ENCODE measurements at places on chromosomes 2 and 18.

- no peak for DNase-seq
These were observed 435.4 kb downstream of the SETBP1 start for GRCh38 chr18:45116116-45116515.

GRCh38 chr18:75456199-75456631 lies 28.7 kb upstream of the SMIM21 start:
- peak; percentile 23 for DNase-seq

DNA sequence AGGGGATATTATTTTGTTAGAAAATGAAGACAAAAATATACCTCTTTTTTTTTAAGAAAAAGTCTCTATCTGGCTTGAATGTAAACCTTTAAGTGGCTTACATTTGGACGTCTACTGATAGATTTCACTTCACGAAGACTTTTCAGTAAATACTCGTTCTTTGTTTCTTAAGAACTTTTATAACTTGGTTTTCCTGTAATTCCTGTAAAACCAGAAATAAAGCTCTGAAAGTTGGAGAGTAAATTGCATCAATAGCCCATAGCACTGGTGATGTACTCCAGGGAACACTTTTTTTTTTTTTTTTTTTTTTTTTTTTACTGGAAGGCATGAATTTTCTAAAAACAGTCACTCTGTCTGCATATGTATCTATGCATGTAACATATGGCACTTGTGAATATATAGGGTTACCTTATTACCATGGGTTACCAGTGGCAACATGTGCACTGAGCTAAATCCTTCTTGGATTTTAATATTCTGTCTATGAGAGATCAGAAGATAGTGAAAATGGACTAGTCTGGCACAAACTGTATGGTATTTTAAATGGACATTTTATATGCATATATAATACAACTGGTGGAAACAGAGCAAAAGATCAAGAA lies 309.2 kb upstream of the TCF4 start:
- DNase-seq, result no peak

DNA sequence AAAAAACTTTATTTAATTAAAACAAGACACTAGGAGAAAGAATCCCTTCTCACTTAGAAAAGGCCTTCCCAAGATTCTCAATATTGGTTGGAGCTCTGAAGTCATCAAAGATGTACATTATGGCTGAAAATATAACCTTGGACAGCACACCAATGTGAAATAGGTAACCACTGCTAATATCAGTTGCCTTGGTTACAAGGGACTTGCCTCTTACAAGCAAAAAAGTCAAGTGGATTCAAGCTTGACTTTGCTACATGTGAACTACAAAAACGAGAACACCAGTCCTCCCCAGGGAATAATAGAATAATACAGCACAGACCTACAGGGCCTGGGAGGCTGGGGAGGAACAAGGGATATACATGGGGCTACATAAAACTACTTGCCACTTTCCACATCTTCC lies 46.1 kb downstream of the NABP1 start:
- DNase-seq, result no peak

DNA sequence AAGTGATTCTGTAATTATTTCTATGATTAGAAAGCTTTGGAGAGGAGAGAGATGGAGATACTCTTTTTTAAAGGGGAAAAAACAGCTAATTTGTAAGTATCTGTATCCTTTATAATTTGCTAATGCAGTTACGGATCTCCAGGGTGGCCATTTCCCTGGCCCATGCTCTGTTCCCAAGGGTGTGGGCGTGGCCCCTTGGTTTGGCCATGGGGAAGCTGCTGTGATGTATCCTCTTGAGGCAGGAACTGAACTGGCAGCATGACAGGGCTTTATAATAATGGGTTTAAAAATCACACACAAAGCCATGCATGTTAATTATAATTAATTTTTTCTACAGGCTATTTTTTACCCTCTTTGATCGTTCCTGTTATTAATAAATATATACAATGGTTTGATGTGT lies 27.0 kb downstream of the TRAPPC12 start:
- DNase-seq, result no peak

DNA sequence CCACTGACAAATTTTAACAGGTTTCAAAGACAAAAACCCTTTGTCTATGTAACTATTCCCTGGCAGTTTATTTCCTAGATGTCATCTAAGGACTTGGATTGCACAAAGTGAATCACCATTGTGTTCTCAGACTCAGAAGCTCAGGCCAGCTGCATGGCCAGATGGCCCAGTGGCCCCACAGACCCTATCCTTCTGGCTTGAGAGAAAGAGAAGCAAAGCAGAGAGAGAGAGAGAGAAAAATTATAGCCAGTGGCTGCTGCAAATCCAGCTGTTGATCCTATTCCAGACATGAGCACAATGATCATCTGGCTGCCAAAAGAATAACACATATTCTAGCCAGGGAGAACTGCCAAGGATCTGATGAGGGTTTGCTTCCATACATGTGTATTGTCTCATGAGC lies 25.8 kb downstream of the CTLA4 start:
- DNase-seq, result no peak

- DNase-seq, result no peak
These were observed 7.7 kb upstream of the ARID5A start for GRCh38 chr2:96528700-96529375.

DNA sequence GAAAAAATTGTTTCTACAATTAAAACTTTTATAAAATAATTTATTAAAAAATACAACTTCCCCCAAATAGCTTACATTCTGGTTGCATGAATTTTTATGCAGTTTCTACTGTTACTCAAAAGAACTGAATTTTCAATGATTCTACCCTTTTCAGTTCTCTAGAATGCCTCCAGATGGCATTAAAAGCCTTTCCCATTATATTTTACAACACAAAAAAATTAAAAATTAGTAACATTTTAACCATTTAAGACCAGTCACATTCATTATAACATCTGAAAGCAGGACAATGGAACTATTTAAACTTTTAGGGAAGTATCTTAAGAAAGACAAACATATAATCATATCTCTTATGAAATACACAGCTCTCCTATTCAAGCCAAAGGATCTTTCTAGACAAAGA lies 236.0 kb upstream of the REV1 start:
- DNase-seq, result no peak
